ENCODE measurements at places on chromosomes 6 and 20.

DNA sequence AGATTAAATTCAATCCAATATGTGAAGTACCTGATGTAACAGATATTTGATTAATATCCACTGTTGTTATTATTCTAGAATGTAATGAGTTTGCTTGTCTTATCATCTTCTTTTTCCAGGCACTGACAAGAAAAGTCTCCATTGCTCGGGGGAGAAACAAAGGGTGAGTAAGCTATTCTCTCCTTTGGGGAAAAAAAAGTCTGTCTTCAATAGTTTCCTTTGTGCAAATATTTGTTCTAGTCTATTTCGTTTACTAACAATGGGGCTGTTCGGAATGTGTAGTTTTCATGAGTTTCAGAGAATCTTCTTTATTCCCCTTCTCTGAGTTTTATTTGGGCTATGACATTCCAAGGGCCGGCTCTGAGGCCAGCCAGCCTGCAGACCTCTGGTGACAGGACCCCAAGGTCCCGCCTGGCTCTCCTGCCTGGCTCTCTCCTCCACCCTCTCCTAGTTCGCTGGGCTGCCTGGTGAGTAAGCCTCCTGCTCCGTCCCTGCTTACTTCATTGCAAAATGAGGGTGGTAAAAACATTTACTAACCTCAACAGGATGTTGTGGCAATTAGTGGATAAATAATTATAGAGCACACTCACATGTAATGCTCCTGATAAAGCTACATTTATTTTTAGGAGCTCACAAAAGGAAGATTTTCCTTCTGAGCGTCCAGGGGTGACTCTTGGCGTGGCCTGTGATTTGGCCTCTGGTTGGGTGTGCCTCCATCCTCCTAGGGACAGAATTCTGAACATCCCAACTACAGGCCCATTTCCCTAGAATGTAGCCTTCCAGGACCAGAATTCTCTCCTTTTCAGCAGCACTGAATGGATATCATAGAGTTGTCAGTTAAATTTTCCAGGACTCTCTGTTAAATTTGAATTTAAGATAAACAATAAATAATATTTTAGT, 43.1 kb upstream of the SNX9 start:
- no peak for DNase-seq

- no peak for DNase-seq
Observed at GRCh38 chr6:155782739-155783459, 327.3 kb upstream of the NOX3 start.

DNA sequence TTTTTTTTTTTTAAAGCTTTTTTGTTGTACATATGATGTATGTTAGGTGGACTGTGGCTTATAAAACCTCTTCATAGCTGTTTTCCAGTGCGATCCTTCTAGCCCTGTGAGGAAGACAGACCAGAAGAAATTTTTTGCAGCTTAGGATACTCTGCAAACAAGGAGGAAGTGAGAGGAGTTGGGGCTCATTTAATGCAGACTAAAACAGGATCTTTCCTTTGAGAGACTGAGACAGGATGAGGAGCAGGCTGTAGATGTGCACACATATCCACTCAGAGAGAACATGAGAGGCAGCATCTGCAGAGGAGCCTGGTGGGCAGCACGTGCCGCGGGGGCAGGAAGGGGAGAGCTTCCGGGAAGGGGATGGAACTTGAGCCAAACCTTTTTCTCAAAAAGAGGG, 45.7 kb downstream of the PPARD start:
- DNase-seq = no peak

GRCh38 chr6:69232008-69232407, 564.8 kb downstream of the LMBRD1 start:
- no peak for DNase-seq

GRCh38 chr20:33372993-33373441, 28.3 kb downstream of the CDK5RAP1 start:
- DNase-seq = no peak

DNA sequence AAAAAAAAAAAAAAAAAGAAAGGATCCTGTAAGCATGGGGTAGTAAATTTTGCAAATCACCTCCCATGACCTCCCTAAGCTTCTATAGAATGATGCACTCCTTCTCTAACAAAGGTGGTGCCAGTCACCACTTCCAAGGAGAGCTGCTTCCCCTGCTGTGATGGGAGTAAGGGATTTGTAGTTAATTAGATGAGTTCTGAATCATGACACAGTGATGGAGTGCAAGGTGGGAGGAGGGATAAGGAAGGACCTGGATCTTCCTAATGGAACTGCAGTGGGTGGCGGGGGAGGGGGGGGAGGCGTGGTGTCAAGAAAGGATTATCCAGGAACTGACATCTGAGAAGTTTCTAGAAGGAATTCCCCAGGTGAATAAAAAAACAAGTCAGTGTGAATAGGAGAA, 47.8 kb downstream of the NRN1 start:
- no peak for DNase-seq

GRCh38 chr20:51001430-51002265, 21.3 kb downstream of the KCNG1 start:
- DNase-seq = no peak

DNA sequence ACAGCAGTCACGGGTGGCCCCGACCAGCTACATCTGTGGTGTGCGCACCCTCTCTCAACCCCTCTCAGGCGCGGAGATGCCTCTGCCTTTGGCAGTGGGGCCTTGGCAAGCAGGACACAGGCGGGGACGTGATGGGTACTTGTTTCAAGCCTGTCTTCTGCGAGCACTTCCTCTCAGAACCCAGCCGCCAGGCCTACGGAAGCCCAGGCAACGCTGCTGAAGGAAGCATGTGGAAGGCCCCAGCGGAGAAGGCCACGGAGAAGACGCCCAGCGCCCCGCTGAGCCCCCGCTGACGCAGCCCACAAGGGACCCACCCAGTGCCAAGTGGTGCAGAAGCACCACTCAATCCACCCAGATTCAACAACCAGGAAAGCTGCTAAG, 13.0 kb downstream of the SERPINB6 start:
- DNase-seq = no peak

DNA sequence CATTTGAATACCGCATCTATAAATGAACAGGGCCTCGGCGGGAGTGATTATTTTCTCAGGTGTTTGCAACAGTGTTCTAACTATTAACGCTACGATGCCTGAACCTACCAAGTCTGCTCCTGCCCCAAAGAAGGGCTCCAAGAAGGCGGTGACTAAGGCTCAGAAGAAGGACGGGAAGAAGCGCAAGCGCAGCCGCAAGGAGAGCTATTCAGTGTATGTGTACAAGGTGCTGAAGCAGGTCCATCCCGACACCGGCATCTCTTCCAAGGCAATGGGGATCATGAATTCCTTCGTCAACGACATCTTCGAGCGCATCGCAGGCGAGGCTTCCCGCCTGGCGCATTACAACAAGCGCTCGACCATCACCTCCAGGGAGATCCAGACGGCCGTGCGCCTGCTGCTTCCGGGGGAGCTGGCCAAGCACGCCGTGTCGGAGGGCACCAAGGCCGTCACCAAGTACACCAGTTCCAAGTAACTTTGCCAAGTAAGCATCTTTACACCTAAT, 70.9 kb downstream of the HFE start:
- DNase-seq = no peak

DNA sequence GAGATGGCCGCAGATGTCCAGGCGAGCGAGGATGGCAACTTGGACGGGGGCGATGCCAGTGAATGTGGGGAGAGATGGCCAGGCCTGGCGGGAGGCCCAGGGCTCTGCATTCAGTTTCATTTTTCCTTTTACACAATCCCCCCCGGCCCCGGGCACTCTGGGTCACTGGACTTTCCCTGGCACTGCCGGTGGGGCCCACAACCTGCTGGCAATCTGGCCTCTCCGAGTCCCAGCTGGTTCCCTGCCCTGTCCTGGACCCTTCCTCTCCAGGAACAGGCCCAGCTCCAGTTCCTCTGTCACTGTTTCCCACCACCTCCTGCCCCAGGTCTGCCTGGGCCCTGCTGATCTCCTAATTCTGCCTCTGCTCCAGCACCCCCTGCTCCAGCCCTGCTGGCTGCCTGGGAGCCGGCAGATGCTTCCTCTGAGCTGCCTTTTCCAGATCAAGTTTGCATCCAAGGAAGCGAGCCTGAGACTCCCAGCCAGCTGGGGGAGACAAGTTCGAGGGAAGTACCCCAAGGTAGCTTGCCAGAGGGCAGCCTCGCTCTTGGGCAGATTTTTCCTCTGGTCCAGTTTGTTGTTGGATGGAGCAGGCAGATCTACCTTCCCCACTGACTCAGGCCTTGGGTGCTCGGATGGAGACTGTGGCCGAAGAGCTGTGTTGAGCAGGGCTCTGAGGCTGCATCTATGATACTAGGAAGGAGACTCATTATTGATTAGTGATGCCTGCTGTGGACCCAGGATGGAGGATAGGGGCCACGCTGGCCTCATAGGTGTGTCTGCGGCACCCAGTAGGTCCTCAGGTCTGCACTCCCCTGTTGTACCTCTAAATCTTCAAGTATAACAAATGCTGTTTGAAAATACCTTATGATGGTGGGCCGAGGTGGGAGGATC, 83.2 kb downstream of the CEBPB start:
- DNase-seq = no peak

GRCh38 chr6:101595276-101595675, 201.8 kb downstream of the GRIK2 start:
- no peak for DNase-seq

DNA sequence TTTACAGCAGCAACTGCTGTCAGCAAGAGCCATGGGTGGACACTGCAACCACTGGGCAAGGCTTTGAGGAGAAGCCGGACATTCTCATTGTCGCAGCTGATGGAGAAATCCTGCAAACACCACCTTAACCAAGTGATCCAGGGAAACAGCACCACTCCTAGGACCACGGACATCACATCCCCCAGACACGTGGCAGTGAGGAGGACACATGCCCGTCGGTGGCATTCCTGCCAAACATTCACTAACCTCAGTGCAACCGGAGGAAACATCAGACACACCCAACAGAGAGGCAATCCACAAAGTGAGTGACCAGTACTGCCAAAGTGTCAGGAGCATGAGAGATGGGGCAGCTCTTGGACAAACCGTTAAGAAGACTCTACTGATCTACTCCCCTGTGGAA, 16.6 kb upstream of the IRF4 start:
- no peak for DNase-seq

- DNase-seq = no peak
Observed at GRCh38 chr6:152636021-152636608, 1.0 kb downstream of the SYNE1 start.

- no peak for DNase-seq
Observed at GRCh38 chr6:120447605-120448004, 886.7 kb downstream of the TBC1D32 start.

GRCh38 chr20:47181056-47181862, 175.2 kb downstream of the ZMYND8 start:
- DNase-seq = no peak

DNA sequence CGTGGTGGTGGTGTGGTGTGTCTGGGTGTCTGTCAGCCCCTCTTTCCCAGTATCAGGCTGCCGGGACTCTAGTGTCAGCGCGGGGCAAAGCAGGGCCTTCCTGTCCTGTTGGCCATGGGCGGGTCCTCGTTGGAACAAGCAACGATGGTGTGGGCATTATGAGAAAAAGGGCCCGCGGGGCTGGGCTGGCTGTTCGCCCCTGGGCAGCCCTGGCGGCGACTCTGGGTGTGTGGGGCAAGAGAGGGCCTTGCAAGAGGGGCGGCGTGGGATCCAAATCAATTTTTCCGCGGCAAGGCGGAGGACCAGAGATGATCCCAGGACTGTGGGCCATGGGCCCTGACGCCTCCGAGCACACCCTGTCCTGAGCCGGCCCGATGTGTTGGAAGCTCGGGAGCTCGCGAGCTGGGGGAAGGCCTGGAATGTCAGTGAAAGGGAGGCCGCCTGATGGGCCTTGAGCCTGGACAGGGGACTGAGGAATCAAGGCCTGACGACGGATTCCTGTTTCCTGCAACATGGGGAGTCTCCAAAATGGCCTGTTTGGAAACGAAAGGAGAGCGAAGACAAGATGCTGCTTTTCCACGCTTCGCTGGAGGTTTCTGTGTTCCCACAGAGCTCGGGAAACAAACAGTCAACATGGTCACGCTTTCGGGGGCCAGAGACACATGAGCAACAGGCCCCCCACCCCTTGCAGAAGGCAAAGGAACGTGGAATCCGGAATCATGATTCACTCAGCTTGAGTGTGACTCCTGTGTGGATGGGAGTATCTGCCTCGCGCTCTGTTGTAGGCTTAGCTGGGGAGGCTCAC, 364.7 kb upstream of the DEFB115 start:
- DNase-seq = no peak
